ENCODE measurements at places on chromosomes 5 and 9.
A peak's percentile ranks its signal among the peaks of the same experiment; 100 is the strongest.

GRCh38 chr9:2583308-2584013 is 38.1 kb upstream of the VLDLR start:
- no peak for DNase-seq

GRCh38 chr9:130714586-130715110 is 21.1 kb downstream of the EXOSC2 start:
- no peak for DNase-seq

GRCh38 chr5:143979044-143979690 is 167.2 kb downstream of the HMHB1 start:
- no peak for DNase-seq

- peak; percentile 8 for DNase-seq
Observed at GRCh38 chr5:55855509-55855908, 4.4 kb downstream of the IL31RA start.

- no peak for DNase-seq
Observed at GRCh38 chr5:178350361-178351220, 118.0 kb upstream of the PHYKPL start.

GRCh38 chr5:62705022-62705421 is 126.4 kb downstream of the LRRC70 start:
- DNase-seq: no peak

GRCh38 chr9:136189394-136190236 is 15.3 kb downstream of the LHX3 start:
- no peak for DNase-seq

- peak; percentile 84 for DNase-seq
Observed at GRCh38 chr5:134086943-134087305, 27.6 kb upstream of the TCF7 start.

GRCh38 chr9:88387552-88388202 is 567 bp upstream of the SPIN1 start:
- DNase-seq: peak; percentile 52
